ENCODE measurements at places on chromosomes 13 and 19.

DNA sequence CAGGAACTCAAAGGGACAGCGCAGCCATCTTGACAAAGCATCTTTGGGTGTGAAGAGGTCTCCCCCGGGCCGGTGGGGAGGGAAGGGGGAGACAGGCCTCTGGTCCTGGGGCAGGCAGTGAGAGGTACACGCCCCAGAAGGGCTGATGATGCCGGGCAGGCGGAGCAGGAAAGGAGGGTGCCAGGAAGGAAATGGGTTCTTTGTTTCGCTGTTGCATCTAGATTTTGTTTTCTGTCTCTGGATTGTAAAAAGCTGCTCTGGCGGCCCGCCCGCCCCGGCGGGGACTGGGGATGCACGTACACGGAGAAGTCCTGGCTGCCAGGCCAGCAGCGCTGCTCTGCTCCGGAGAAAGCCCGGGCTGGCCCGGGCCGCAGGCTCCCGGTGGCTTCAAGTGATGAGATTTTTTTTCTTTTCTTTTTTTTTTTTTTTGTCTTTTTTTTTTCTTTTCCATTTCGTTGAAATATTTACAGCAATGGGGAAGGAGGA is 13.2 kb upstream of the ASF1B start:
- peak; percentile 36 for DNase-seq

DNA sequence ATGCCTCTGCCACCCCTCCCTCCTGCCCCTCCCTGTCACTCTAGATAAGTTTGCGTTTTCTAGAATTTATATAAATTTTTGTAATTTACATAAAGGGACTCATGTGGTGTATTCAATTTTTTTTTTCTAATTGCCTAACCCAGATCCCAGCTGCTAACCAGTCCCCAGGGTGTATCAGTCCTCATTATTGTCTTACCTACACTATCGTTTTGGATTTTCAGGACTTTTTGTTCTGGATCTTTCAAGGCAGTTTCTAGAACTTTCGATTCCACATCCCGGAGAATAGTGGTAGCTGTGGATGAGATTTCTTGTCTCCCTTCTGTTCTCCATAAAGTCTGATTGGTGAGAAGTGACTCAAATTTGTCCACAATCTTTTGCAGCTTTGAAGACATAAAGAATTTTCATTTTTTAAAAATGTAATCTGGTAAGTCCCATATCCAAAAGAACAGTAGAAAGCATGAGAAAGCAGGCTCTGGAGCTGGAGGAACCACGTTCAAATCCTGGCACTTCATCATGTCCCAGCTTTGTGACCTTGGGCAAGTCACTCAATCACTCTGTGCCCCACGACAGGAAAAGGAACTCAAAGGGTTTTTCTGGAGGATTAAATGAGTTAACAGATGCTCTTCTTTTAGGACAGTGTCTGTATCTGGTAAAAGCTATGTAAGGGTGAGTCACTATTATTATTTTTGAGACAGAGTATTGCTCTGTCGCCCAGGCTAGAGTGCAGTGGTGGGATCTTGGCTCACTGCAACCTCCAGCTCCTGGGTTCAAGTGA is 19.7 kb downstream of the ADGRE3 start:
- no peak for DNase-seq

DNA sequence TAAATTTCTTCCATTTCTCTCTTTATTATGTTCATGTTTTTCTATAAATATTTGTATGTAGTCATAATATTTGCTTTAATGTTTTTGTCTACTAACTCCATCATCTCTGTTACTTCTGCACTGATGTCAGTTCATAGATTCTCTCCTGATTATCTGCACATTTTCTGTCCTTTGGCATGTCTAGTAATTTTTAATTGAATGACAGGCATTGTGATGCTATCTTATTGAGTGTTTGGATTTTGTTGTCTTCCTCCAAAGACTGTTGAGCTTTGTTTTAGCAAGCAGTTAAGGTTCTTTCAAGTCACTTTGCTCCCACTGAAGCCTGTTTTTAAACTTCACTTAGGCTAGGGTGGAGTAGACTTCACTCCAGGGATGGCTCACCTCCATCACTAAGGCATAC is 276.8 kb downstream of the DLEU7 start:
- DNase-seq, result no peak

DNA sequence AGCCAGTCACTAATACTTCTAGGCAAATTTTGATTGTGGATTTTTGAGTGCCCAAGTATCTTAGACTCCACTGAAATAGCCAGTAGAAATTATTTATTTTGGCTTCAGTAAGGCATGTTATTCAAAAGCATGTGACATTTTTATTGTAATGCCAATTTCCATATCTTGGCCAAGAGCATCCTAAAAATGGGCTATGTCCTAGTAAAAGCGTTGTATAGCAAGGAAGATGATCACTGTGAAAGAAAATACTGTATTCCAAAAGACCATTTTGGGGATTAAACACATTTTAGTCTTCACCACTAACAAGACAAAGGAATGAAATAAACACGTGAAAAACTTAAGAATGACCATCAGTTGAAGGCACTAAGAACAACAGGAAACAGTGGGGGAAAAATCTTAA is 149.1 kb downstream of the NUFIP1 start:
- DNase-seq, result no peak

- DNase-seq, result no peak
These were observed 13.4 kb downstream of the SERP2 start for GRCh38 chr13:44386913-44387556.

DNA sequence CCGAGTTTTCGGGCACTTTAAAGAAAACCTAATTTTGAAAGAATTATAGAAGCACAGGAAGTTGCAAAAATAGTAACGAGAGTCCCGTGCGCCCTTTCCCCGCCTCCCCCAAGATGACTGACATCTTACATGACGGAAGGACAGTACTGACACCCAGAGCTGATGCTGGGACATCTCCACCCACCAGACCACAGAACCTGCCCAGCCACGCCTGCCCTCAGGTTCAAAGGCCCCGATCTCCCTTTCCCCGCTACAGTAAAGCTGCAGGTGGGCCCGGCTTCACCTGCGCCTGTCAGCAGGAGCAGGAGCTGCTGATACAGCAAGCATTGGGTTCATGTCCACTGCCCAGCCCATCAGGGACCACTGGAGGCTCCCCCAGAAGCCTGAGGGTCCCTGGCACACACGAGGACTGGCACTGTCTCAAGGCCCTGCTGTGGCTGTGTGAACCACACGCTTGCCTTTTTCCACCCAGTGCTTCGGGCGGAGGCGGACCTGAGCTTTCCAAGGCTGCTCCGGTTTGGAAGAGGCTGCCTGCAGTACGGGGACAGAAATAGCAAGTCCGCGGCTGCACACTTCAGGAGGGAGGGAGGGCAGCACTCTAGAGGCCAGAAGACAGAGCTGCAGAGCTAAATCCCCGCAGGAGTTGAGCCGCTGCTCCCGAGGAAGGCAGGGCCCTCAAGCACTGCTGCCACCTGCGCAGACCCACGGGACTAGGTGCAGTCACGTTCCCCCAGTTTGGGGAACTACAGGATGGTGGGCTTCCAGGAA is 8.7 kb downstream of the MAP2K2 start:
- peak; percentile 11 for DNase-seq

DNA sequence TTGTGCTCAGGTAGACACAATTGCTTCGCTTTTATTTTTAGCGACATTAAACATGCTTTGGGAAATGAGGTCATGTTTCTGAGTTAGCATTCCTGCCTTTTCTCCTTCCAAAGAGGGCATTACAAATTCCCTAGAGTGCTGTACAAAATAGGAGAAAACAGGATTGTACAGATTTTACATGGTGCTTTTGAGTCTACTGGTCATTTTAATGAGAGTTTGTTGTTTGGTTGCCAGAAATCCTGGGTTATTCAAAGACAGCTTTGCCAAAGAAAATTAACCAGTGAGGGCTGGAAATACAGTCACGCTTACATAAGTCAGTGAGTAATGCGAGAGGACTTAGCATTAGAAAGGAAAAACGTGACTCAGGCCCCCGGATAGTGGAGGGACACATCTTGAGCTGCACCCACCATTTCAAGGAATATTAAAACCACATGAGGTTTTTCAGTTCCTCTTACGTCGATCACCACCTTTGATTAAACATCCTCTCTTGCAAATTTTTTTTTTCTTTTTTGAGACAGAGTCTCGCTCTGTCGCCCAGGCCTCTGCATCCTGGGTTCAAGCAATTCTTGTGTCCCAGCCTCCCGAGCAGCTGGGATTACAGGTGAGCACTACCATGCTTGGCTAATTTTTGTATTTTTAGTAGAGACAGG is 55.4 kb downstream of the SACS start:
- peak; percentile 10 for DNase-seq

GRCh38 chr19:17458970-17459369 is 1.8 kb downstream of the NXNL1 start:
- DNase-seq, result no peak

GRCh38 chr13:46720189-46720588 is 76.8 kb downstream of the ESD start:
- DNase-seq, result no peak

- DNase-seq, result no peak
These were observed 8.7 kb upstream of the KCNRG start for GRCh38 chr13:50006426-50007135.

DNA sequence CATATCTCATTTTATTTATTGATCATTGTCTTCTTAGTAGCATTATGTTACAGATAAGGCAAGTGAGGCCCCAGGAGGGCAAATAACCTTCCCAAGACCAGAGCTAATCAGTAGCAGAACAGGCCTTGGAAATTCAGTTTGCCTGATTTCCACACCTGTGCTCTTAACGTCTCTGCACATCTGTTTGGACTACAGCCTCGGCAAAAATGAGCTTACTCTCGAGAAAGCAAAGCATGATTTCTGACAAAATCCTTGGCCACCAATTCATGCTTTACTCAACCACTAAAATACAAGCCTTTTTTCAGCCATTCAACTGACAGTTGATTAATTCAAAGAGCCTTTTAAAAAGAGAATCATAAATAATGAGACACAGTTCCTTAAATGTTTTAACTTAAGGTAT is 309.3 kb upstream of the HTR2A start:
- DNase-seq, result no peak

DNA sequence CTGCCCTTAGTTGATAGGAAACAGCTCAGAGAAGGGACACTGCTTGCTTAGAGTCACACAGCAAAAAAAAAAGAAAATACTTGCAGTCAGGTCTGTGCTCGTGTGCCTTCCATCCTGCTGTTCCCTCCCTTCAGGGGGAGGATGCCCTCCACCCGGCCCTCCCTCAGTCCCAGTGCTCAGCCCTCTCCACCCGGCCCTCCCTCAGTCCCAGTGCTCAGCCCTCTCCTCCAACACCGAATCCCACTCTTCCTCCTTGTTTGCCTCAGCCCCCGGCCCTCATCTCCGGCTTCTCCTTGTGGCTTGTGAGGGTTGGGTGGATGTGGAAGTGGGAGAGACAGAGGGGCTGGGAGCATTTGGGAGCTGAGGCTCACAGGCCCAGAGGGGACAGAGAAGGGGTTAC is 5.8 kb downstream of the TFPT start:
- no peak for DNase-seq

GRCh38 chr13:72959643-72960042 is 99.2 kb upstream of the KLF5 start:
- DNase-seq, result no peak

DNA sequence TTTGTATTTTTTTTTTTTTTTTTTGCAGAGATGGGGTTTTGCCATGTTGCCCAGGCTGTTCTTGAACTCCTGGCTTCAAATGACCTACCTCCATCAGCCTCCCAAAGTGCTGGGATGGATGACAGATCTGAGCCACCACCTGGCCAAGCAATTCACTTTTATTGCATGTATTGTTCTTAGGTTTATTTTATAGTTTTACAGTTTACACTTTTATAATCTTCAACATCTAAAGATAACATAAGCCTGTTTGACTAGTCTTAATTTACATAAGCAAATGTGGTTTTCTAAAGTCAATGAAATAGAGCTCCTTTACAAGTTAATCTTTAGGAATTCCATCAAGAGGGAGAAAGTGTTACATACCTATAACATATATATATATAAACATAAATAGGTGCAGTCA is 9.5 kb upstream of the MPV17L2 start:
- no peak for DNase-seq

- no peak for DNase-seq
These were observed 859.1 kb downstream of the DIAPH3 start for GRCh38 chr13:59304596-59304995.

GRCh38 chr13:80572308-80572922 is 231.5 kb upstream of the SPRY2 start:
- DNase-seq, result no peak

GRCh38 chr19:18049385-18049784 is 37.3 kb downstream of the IL12RB1 start:
- no peak for DNase-seq

DNA sequence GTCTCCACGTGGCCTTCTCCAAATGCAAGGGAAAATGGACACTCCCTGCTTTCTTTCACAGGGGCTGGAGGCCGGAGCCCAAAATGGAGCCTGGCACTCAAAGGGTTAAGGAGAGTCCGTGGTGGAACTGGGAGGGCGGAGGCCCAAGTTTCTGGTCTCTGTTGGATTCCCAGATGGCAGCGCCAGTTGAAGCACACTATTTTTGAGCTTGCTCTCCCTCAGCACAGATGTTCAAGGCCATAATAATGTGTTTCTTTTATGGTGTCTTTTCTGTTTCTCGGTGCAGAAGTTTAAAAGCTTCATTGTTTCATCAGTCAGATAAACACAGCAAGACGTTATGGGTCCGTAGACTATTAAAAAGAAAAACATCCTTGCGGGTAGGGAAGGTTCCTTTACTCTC is 67.6 kb downstream of the TNFRSF19 start:
- no peak for DNase-seq

GRCh38 chr13:67139551-67139950 is 90.6 kb downstream of the PCDH9 start:
- DNase-seq, result no peak

- no peak for DNase-seq
These were observed 9.5 kb downstream of the SEMA6B start for GRCh38 chr19:4550018-4550417.

- DNase-seq, result no peak
These were observed 67.8 kb upstream of the IPO5 start for GRCh38 chr13:97885641-97886040.

DNA sequence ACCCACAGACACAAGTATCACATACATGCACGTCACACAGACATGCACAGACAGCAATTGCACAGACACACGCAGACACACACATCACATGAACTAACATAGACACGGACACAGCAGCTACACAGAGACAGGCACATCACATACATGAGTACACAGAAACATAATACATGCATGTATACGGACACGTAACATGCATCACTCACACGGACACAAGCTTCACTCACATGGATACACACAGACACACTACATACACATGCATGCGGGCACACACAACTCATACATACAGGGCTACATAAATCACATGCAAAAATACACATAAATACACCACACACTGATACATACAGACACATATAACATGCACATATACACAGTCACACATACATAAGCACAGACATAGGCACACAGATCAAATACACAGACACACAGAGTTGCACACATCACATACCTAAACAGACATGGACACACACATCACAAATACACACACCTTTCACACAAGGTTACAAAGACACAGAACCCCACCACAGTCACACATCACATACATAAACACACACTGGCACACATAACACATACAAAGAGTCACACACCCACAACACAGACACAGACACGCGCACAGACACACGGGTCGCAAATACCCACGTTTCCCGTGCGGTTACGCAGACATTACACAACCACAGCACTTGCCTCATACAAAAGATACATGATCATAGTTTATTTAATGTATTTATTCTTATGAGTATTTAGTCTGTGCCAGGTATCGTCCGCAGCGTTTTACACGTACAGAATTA is 1.1 kb upstream of the LMTK3 start:
- DNase-seq, result no peak

GRCh38 chr13:74530011-74530410 is 395.8 kb upstream of the KLF12 start:
- no peak for DNase-seq
